ENCODE measurements at places on chromosomes 5 and 9.
A peak's percentile ranks its signal among the peaks of the same experiment; 100 is the strongest.

- DNase-seq: no peak
Observed at GRCh38 chr5:32961059-32961415, 249.9 kb downstream of the NPR3 start.

DNA sequence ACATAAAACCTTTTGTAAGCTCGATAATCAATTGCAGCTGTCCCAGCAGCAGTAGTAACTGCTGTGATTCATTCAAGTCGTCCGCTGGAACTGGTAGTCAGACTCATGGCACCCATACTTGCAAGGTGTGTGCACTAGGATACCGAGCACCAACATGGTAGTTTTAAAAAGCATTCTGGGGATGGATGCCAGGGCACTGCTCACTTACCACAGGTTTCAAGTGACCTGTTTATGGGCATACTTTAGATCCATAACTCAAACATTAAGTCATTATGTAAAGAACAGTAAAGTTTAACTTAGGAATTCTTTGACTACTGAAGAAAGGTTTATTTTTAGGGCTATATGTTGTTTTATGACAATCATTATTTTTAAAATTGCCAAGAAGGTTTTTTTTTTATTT lies 2277.6 kb downstream of the MAT2B start:
- DNase-seq: no peak

- DNase-seq: no peak
Observed at GRCh38 chr5:151569132-151570046, 21.7 kb downstream of the FAT2 start.

- DNase-seq: no peak
Observed at GRCh38 chr5:15377573-15378340, 122.2 kb upstream of the FBXL7 start.

DNA sequence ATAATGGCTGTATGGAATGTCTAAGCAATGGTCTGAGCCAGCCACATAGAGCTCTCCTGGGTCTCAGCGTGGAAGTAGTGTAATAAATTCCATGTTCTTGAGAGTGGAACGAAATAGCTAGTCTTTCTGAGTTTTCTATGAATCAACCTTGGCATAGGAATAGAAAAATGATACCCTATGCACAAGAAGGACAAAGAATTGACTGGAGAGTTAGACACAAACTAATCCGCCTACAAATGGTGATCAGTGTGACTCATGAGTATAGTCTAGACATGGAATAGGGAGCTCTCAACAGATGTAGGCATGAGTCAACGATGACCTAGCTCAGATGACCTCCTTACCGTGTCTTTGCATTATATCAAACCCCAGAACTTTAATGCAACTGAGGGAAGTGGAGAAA lies 256.8 kb upstream of the GRIN3A start:
- DNase-seq: no peak

DNA sequence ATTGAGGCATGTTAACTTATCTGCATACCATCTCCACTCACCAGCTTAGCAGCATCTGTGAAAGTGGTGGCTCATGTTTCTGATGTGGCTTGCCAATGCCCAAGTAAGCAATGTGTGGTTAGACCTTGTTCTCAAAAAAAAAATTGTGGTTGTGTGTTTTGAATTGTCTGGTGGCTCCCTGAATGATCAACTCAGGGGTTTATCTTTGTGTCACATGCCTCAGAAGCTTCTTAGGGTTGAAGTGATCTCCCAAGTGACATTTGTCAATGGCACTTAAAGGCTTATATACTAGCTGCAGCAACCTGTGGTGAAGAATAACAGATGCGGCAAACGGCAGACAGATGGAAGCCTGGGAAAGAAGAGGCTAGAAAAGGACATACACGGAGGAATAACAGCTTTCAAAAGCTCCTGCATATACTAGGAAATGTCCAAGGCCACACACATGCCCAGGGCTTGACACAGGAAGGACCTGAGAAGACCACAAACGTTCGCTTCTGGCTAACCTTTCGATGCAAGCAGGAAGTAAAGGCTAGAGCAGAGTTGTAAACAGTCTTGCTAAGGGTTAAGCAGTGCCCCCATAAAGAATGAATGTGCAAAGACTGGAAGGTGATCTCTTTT lies 42.2 kb upstream of the FSD1L start:
- peak; percentile 29 for DNase-seq

GRCh38 chr5:65801352-65801783 lies 79.4 kb downstream of the NLN start:
- DNase-seq: no peak

- DNase-seq: peak; percentile 29
Observed at GRCh38 chr5:149434162-149435014, 55.3 kb upstream of the IL17B start.

DNA sequence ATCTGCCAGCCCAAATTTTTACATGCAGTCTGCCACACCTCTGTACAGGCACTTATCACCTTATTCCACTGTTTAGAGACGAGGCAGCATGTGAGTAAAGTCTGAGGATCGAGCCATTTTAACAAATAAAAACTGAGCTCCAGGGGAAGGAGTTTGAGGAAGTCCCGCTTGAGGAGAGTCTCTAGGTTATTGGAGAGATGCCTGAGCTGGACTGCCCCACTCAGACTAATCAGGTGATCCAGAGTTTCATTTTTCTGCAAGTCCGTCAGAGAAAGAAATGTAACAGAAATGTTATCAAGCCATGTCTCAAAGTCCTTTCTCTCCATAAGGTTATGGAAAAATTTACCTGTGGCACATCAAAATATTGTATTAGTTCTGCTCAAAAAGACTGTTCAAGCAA lies 5.3 kb downstream of the FBXW2 start:
- no peak for DNase-seq

DNA sequence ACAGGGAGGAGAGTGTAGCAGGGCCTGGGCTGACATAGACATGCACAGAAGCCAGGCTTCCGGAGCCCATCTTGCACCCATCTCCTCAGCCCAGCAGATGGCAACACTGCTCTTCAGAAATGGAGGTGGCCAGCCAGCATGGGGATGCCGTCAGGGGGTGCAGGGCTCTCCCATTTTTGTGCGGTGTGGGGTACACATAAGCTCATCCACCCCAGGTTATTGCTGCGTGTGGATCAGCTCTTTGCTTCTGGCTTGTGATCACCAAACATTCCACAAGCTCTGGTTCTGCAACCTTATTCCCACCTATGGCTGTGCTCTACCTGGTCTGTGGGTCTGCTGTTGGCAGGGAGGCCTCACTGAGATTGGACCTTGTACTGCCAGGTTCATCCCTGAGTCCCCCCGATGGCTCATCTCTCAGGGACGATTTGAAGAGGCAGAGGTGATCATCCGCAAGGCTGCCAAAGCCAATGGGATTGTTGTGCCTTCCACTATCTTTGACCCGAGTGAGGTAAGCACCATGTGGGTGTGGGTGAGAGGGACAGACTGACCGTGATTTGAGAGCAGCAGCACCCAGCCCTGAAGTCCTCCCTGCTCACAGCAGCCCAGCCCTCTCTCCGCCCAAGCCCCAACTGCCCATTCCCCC lies 17.3 kb downstream of the SLC22A5 start:
- DNase-seq: peak; percentile 63

DNA sequence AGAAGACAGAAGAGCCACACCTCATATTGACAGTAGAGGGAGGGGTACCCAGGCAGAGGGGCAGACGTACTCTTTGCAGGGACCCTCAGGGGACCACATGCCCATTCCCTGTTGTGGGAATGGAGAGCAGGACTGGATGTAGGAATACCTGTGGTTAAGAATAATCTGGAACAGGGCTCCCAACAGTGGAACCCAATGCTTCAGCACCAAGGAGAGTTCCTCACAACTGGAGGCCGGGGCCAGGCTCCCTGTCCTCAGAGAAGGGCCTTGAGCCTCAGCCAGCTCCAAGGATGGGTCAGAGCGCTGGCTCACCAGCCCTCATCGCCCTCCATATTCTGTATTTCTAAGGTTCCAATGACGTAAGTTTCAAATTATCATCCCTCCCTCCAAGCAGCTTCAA lies 7.4 kb upstream of the SHC3 start:
- no peak for DNase-seq

GRCh38 chr9:107929443-107929842 lies 439.9 kb upstream of the KLF4 start:
- DNase-seq: no peak

DNA sequence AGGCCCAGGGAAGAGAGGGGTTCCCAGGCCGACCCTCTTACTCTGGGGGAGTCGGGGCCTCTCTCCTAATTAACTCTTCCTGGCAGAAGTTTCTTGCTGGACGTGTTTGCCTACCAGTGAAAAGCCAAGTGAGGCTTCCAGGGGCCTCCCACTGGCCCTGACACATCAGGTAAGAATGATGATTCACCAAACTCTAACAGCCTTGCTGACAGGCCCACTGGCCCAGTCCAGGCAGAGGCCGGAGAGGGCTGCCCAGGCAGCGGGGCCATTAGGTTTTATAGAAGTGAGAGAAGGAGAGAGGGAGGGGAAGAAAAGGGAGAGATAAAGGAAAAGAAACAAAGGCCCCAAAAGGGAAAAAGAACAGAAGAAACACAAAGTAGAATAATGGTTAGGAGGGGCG lies 50.8 kb upstream of the FOXE1 start:
- DNase-seq: no peak

DNA sequence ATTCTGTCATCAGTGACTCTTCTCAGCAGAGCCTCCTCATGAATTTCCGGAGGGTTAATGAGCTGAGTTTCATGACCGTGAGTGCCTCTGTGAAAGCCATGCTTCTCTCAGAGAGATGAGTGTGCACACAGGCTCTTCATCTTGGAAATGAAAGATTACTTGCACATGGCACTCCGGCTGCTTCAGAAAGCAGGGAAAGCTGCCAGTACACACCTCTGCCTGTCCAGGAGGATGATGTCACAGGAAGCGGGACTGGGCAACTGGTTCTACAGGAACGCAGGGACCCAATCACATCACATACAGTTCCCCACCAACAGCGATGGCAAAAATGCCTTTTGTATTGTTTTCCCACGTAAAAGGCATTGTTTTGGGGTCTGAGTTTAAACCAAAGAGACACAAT lies 286.0 kb upstream of the DAP start:
- DNase-seq: no peak

DNA sequence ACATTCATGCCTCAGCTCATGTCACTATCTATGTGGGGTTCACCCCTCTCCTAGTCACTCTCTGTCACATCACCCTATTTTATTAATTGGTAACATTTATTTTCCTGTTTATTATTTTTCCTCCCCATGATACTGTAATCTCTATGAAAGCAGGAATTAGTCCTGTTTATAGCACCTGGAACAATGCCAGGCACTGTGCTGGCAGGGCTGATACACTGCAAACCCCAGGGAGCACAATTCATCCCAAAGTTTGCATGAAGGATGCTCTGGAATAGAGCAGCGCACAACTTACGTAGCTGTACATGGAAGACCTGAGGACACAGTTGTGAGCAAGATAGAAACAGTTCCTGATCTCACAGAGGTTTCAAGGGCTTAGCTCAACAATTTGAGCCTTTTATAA lies 103.2 kb downstream of the NSG2 start:
- DNase-seq: no peak

DNA sequence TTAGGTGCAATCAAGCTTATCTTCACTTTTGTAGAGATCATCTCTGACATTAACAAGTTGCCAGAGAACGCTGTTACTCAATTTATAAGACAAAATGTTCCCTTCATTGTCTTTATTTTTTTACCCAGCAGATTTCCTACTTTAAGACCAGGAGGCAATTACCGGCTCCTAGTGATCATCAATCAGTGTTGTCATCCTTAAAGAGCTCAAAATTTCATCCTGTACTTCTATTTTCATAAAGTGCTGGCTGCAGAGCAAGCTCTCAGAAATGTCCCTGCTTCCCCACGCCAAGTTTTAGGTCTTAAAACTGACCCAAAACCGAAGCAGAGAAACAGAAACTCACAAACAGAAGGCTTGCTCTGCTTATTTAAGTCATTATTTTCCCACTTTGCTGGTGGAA lies 82.9 kb downstream of the PJA2 start:
- no peak for DNase-seq

GRCh38 chr5:97501965-97502305 lies 318.9 kb upstream of the RIOK2 start:
- DNase-seq: no peak

DNA sequence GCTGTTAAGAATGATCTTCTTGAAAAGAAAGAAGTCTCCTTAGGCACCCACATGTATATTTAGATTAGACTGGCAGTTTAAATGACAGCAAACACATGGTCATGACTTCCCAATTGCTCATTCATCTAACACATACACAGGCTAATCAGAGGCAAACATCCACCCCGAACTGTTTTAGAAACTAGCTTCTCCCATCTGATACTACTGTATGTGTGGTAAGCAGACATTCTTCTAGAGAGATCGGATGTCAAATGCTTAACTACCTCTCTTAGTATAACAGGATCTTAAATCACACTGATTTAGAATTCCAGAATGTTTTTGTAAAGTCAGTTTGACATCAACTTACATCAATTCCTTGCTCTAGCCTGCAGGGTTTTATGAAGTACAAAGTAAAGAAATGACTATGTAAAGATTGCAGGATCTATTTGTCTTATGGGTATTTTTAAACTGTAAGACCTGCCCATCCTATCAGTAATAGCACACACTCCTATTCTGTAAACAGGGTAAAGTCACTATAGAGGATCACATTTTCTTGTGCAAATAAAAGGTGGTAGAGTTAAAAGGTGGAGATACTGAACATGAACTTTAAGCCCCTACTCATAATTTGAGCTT lies 239.7 kb downstream of the MLLT3 start:
- DNase-seq: no peak

- no peak for DNase-seq
Observed at GRCh38 chr5:115661101-115661500, 35.3 kb upstream of the TMED7 start.

GRCh38 chr5:77333451-77334123 lies 123.1 kb downstream of the PDE8B start:
- DNase-seq: no peak

DNA sequence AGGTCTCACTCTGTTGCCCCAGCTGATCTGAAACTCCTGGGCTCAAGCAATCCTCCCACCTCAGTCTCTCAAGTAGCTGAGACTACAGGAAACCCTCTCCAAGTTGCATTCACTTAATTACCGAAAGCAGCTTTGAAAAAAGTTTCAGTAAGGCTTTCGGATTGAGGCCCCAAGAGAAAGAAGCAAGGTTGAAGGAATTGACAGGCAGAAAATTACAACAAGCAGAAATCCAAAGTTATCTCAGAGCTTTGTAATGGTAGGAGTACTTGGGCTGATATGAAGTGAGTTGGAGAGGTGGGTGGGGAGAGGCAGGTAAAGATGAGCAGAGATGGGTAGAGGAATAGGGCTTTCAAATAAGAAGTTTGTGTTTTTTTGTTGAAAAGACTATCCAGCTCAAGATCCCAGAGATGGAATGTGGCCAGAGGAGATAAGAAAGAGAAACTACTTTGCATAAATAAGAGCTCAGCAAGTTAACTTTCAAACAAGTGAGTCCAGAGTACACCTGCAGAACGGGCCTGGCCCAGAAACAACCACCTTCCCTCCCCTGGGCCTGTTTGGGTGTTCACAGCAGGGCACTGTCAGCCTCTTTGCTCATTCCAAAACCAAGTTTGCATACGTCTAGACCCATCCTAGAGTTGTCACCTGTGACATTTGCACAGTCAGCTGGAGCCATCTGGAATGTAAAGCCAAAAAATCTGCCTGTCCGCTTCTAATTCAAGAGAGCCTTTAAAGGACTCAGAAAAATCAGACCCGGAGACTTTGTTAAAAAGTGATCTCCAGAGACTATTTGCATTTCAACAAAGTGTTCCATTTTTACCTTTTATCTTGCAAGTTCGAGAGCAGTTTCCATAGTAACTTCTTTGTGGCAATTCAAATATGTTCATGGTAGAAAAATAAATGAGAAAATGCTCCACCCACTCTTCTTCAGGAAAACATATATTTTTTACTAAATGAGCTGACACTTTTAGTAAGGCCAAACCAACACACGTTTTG lies 2.2 kb upstream of the CLINT1 start:
- no peak for DNase-seq

Data from T-helper 9 cell (primary cell).